SK-N-MC (cell line): ENCODE measurements at places on chromosomes 7 and 10.

GRCh38 chr10:95782318-95782717 lies 26.4 kb downstream of the ENTPD1 start:
- DNase-seq = no peak

- no peak for DNase-seq
Measured at GRCh38 chr10:17238445-17239291, 10.6 kb downstream of the VIM start.

- DNase-seq = no peak
Measured at GRCh38 chr10:5587151-5588079, 62.7 kb downstream of the CALML3 start.

- no peak for DNase-seq
Measured at GRCh38 chr10:132162590-132163277, 24.0 kb upstream of the DPYSL4 start.

DNA sequence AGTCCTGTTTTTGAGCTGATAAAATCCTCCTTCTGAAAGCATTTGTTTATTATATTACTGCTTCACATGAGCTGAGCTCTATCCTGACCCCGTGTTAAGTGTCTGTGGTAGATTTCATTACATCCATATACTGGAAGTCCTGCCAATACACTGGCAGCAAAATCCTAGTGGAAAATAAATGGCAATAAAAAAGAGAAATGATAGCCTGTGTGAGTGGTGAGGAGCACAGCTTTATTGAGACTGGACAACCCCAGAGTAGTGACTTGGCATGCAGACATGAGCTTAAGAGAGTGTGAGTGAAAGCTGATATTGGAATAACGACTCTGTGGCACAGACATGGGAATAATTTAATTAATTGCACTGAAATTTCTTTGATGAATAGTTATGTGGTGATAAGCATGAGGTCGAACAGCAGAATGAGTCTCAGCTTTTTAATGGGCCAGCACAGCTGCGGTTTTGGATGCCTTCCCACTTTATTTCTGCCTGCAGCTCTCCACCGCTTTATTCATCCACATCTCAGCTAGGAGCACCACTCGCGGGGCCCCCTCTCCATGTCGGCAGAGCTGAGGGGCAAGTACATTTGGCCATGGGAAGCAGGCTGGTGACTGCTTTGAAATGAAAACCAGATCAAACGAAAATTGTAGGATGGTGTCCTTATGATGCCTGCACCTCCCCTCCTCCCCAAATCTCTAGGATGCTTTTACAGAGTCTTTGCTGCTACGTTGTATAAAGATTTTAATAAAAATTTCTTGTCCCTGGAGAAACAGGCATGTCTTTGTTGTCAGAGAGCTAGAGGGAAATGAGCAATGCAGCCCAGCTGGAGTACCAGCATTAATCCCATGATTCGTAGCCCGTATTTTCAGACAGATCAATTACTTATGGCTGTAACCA lies 494.3 kb downstream of the AUTS2 start:
- peak; percentile 52 for DNase-seq

GRCh38 chr10:5117026-5117425 lies 22.8 kb downstream of the AKR1C3 start:
- DNase-seq = no peak

DNA sequence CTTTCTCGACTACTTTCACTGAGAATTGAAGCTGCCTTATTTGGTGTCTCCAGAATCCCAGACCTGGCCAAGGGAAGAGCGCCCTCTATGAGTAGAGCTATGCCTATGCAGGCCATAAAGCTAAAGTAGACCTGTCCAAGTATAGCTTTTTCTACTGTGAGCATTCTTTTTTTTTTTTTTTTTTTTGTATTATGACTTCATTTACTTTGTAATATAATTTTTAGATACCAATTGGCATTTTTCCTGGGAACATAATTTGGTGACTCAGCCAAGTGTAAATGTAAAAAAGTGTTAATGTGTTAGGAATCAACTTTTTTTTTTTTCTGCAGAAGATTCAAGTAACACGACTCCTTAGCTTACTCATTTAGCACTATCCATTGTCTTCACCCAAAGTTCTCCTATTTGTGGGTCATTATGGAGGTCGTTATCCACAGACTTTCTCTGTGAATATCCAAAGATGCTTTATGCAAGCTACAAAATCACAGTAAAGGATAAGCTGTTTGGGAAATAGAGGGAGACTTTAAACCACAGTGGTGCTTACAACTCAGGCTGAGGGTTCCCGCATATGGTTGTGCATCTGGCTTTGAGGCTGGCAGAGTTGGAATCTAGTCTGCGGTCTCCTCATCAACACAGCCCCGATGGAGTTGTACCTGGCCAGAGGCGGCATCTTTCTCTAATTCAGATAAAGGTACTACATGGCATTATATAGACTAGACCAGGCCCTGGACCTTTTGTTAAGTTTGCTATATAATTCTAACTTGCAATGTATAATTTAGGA lies 1040.2 kb upstream of the SORCS1 start:
- peak; percentile 6 for DNase-seq

GRCh38 chr7:45074528-45075354 lies 14.0 kb downstream of the NACAD start:
- no peak for DNase-seq

GRCh38 chr7:100951172-100951571 lies 1.8 kb downstream of the MUC3A start:
- DNase-seq = no peak

DNA sequence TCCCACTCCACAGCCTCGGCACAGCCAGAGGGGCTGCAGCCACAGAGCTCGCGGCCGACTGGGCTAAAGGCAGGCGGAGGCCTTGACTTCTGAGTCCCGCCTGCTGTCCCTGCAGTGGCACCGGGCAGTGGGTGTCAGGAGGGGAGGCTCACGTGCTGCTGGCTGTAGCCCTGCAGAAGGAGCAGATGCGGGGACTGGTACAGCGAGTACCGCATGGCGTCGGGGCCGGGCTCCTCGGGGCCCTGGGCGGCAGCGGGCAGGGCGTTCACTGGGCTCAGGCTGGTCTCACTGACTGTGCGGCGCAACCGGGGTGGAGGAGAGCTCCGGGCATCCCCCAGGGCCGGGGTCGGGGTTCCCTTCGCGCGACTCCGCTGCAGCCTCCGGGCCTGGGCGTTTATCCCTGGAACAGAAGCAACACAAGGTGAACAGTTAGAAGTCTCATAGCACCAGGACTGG lies 25.6 kb downstream of the PAPOLB start:
- no peak for DNase-seq

DNA sequence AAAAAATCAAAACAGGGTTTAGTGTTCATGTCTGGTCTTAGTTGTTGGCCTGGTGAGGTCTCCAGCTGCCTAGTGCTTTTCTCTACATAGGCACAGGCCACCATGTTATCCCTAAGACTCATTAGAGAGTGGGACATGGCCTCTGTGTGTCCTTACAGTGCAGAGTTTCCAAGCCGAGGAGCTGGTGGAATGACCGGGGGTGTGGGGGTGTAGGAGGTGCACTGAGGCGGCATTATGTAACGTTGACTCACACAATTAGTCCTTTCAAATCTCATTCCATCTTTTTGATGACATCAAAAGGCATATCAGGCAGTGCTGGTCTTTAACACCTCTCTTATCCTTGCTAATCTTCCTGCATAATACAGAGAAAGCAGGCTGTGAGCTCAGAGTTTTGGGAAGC lies 71.3 kb downstream of the MTPN start:
- no peak for DNase-seq

- no peak for DNase-seq
Measured at GRCh38 chr7:149261316-149261828, 624 bp upstream of the ZNF783 start.

- DNase-seq = no peak
Measured at GRCh38 chr7:158705234-158705850, 738 bp upstream of the NCAPG2 start.
